ENCODE measurements at places on chromosomes 4 and X. TPM values are rescaled to one million over a fixed set of nuclear protein-coding genes. Genes with fewer than 3 reads are reported as not detected.

SLC26A1 gene
- total RNA-seq = under 0.01 TPM

CXCL10 gene
- total RNA-seq = under 0.01 TPM

TEX11 gene
- total RNA-seq = not detected

RPGR gene
- total RNA-seq = 5.9 TPM

RNF128 gene
- total RNA-seq = 1.2 TPM

All from regular cardiac myocyte (primary cell).